ENCODE measurements at places on chromosomes 16 and 17.

DNA sequence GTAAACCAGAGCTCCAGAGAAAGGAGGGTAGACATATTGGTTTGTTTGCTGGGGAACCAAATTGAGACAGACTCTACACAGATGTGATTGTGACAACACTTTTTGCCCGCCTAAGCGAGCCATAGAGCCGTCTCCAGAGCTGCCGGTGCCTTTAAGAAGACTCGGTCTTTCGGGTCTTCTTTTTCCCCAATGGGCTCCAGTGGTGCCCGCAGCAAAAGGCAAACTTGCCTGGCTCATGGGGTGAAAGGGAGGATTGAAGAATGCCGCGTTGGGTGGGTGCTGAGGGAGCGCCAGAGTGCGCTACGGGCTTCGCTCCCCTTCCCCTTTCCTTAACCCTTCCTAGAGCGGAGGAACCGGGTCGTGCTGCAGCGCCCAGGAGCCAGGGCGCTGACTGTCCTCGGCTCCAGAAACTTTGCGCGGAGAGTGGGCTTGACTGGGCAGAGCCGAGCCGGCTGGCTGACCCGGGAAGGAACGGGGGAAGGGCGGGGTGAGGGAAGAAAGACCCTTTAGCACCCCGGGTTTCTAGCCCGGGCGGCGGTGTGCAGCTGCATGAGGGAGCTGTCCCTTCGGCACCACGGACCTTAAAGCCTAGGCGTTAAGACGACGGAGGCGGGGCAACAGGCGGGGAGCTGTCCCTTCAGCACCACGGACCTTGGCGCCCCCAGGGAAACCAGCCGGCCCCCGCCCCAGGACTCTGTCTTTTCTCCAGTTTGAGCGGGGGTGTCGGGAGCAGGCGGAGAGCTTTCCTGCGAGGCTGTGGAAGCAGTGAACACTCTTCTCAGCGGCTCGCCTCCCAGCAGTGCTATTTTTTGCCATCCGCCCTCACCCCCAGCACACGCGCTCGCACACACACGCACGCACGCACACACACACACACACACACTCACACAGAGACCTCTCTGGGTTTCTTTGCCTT, at the start of gene CACNG3:
CACNG3 (plus strand) TSS at position 880 of the 916 bp plus-strand sequence. CDS start 420 bp downstream, outside the sequence.
- no peaks in the 10 kb centered on the region for H3K36me3 ChIP-seq
- peak within 1 kb of the TSS; percentile 93 for H3K4me3 ChIP-seq
- no peak within 1 kb of the TSS for H3K27ac ChIP-seq
- peaks cover 9% of the 10 kb centered on the region for H3K27me3 ChIP-seq
- DNase-seq: peak; percentile 52
- H3K4me1 ChIP-seq: peaks cover 13% of the 10 kb centered on the region

DNA sequence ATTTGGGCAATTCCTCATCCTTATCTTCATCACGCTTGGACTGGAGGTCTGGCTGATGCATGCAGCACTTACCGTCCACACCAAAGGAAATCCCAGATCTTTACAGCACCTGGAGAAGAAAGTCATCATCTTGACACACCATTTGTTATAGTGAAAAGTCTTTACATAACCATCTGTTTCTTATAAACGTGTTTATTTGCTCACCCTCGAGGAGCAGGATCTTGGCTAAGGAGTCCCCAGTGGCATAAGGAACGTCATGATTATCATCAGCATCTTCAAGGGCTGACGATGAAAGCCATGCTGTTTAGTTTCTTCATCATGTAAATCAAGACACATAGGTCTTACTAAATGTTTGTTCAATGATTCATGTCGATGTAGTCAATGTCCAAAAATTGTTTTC, 248.8 kb upstream of the ELAC2 start:
- no peaks in the 10 kb centered on the region for H3K36me3 ChIP-seq
- no peak overlapping the region for H3K27ac ChIP-seq
- no peak overlapping the region for H3K4me3 ChIP-seq
- H3K27me3 ChIP-seq: no peaks in the 10 kb centered on the region
- H3K4me1 ChIP-seq: no peaks in the 10 kb centered on the region
- no peak for DNase-seq

GRCh38 chr17:20228860-20229259, 219.7 kb downstream of the SPECC1 start:
- no peak overlapping the region for H3K27ac ChIP-seq
- no peak overlapping the region for H3K4me3 ChIP-seq
- peaks cover 3% of the 10 kb centered on the region for H3K27me3 ChIP-seq
- peaks cover 11% of the 10 kb centered on the region for H3K4me1 ChIP-seq
- no peaks in the 10 kb centered on the region for H3K36me3 ChIP-seq
- no peak for DNase-seq

DNA sequence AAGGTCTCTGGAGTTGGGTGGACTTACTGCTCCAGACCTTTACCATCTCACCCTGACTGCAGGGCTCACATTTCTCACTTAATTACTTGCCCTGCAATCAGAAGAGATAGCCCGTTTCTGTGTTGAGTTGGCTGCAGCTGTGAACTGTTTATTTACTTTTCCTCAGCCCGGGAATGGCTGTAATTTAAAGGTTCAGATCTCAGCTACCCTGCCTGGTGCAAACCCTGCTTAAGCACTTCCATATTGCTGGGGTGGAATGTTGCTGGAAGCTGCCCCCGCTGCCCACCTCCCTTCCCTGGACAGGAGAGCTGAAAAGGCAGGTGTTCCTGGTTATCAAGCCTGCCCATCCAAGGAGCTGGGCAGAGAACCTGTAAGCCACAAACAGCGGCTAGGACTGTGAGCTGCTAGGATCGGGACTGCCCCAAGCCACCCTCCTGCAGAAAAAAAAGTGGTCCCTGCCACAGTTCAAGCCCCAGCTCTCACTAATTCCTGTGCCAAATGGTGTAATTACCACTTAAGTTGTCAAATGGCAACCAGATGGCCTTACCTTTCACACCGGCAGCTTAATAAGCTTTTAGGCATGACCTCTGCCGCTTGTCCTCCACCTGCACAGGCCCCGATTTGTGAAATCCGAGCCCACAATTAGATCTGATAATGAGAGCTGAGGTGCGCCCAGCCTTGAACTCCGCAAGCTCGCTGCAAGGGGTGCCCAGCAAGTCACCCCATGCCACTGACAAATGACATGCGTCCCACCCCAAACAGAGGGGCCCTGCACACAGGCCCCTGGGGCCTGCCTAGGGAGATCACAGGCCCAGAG, 269.8 kb downstream of the C16orf95 start:
- no peak overlapping the region for H3K27ac ChIP-seq
- H3K4me3 ChIP-seq: no peak overlapping the region
- H3K36me3 ChIP-seq: no peaks in the 10 kb centered on the region
- peaks cover 32% of the 10 kb centered on the region for H3K4me1 ChIP-seq
- DNase-seq: no peak
- peaks cover 11% of the 10 kb centered on the region for H3K27me3 ChIP-seq

DNA sequence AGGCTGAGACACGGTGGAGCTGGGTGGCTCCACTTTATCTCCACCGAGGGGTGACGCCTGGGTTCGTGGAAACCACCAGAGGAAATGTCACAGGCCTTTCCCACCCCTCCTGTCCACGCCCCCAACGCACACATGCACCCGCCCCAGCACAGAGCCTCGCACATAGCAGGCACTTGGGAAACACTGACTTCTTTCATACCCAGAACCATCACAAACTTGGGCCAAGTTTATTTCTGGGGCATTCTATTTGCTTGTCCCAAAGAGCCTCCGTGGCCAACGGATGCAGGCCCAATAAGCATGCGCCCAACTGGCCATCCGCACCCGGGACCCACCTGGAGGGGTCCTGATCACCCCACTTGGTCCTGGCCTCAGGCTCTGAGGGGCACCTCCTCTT, 3.3 kb downstream of the BCAR1 start:
- H3K27ac ChIP-seq: peak overlapping the region; percentile 62
- peaks cover 35% of the 10 kb centered on the region for H3K27me3 ChIP-seq
- H3K36me3 ChIP-seq: no peaks in the 10 kb centered on the region
- H3K4me1 ChIP-seq: peaks cover 40% of the 10 kb centered on the region
- H3K4me3 ChIP-seq: peak overlapping the region; percentile 70
